ENCODE measurements at places on chromosomes 6 and 20. TPM values are rescaled to one million over a fixed set of nuclear protein-coding genes. Genes with fewer than 3 reads are reported as not detected.

DNA sequence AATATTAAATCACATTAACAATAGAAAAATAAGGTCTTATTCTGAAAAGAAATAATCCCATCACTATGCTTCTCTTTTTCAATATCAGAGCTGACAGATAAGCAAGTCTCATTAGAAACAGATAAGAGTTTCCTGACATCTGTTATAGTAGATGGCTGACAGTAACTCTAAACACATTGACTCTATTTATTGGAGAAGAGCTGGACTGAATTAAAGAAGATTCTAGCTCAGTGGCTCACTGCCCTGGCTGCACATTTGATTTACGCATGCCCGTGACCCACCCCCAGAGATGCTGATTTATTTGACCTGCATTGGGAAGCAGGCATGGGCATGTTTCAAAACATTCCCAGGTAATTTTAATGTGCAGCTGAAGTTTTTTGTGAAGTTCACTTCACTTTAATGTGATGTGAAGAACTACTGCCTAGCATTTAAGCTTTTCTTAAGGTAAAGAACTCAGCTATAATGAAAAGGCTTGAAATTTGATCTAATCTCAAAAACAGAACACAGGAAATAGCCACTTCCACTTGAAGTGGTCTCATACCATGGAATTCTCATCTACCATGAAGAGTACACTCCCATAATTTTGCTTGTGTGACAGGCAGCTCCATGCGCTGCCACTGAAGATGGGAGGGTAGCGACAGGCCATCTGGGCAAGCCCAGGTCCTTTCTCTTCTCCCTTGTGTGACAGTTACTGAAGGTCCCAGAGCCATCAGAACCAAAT is 162.3 kb downstream of the TPBG start:
- DNase-seq = no peak

GNAS gene
- 560 TPM for polyA plus RNA-seq

- DNase-seq = no peak
Measured at GRCh38 chr6:121823437-121823851, 388.0 kb downstream of the GJA1 start.

DNA sequence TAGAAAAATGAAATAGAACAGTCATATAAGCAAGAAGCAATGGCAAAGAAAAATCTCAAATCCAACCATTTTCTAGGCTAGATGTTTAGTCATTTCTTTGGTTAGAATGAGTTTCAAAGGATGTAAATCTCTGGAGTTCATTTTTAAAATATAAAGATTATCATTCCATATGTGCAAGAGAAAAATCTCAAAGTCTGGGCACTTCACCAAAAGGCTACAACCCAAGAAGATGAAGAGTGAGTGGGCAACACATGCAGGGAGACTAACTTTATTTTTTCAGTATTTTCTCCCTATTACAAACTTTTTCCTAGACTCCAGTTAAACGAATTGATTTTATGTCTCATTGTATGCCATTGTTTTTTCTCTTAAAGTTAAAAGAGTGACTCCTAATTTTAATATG is 83.6 kb downstream of the PHACTR1 start:
- no peak for DNase-seq
